SK-N-SH treated with all-trans-retinoic acid at 6 μM for 48 hours (cell line): ENCODE measurements at places on chromosomes 13 and 19.

DNA sequence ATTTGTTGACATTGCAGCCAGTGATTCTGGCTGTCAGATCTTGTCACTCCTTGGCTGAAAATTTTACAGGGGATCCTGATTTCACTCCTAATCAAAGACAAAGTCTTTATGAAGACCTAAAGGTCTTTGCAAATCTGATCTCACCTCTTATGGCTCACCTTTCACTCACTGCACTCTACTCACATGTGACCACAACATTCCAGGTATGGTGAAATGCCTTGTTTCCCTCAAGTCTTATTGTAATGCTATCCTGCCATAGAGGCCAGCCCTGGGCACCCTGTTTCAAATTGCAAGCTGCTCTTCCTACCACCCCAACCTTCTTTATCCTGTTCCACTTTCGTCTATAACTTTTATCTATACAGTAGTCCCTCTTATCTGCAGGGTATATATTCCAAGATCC is 200.1 kb downstream of the NDFIP2 start:
- ATAC-seq, result no peak

DNA sequence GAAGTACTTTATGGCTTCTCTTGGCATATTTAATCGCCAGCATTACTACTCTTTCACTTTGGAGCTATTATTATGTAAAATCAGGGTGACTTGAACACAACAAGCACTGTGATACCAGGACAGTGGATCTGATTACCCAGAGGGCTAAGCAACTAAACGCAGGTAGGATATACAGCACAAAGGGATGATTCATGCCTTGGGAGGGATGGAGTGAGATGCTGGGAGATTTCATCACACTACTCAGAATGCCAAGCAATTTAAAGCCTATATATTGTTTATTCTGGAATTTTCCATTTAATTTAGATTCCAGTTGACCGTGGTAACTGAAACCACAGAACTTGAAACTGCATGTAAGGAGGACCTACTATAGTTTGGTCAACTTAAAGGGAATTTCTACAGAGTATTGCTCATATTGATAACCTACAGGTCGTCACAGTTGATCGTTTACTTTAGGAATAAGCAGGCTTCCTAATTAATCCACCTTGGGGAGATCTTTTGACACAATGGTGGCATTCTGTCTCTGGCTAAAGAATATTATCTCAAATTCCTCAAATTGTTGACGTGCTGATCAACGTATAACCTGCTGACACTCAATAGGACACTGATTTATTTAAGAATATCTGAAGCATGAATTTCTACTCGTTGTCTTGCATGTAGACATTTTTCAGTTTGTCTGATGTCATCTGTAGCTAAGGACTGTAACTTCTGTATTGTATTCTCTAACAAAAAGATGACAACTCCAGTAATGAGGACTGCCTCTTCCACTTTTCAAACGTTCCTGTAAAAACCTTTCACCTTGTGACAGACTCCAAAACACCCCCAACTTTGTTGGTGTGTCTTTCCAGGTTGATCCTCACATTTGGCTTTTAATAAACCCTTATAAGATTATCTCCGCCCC is 254.2 kb downstream of the GPC5 start:
- no peak for ATAC-seq

GRCh38 chr19:57319869-57320179 is 448 bp upstream of the ZNF543 start:
- ATAC-seq, result peak; percentile 38

DNA sequence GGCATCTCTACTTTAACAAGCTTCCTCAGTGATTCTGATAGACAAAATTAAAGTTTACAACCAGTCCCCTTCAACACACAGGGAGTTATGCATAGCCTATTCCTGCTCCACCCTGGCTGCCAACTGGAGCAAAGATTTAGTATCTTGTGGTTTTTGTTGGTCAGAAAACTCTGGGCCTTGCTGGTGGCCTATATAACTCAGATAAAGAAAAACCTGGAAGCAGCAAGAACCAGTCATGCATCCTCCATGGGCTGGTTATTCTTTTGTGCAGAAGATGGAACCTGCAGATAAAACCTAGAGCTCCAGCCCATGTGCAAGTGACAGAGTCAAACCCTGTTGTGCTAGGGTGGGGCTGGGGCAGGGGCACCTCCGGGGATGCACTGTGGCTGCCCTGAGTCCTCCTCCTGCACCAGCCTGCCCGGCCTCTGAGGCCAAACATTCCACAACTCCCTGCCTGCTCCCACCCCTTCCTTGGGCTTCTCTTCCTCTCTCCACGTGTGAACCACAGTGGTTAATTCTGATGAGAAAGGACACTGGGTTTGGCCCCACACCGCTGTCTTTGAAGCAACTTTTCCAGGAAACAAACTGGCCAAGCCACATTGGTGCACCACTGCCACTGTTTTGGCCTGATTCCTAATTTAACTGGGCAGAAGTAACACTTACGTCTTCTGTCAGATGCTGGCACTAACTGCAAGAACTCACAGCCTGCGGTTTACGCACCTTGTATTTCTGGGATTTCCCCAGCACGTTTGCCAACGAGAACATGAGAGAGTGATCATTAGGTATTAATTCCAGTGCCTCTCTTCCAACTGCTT is 23.3 kb upstream of the GGACT start:
- no peak for ATAC-seq

DNA sequence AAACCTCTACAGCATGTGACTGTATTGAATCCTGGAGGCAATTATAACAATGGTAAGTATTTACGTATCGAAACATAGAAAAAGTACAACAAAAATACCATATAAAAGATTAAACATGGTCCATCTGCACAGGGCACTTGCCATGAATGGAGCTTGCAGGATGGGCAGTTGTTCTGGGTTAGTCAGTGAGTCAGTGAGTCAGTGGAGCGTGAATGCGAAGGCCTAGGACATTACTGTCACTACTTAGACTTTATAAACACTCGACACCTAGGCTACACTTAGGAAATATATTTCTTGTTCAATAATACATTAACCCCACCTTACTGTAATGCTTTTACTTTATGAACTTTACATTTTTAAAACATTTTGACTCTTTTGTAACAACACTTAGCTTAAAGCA is 35.6 kb upstream of the TMTC4 start:
- ATAC-seq, result no peak

GRCh38 chr13:21894091-21894490 is 223.2 kb downstream of the FGF9 start:
- ATAC-seq, result no peak

DNA sequence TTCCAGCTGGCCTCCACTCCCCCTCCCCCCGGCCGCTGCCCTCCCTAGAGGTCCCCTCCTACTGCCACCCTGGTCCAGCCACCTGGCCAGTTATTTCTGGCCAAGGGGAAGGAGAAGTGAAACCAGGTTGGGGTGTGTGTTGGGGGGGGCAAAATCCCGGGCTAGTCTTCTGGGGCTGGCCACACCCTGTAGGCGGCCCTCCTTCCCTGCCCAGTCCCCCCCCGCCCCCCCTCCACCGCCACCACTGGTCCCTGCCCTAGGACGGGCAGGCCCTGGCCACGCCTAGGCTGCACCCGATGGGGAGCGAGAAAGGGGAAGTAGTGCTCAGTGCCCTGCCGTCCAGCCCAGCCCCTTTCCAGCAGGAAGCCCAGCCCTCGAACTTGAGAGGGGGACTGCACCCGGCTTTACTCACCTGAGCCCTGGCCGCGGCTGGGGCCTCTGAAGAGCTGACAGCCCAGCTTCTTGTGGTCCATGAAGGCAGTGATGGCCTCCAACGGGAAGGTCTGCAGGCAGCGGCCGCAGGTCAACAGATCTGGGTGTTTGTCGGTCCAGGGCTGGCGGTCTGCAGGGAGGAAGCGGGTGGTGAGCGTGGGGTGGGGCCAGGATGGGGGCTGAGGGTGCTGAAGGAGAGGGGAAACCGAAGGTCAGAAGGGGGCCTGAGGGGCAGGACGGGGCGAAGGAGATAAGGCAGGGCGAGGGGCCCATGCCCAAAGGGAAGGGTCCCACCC is 813 bp downstream of the ZNF296 start:
- ATAC-seq, result no peak

DNA sequence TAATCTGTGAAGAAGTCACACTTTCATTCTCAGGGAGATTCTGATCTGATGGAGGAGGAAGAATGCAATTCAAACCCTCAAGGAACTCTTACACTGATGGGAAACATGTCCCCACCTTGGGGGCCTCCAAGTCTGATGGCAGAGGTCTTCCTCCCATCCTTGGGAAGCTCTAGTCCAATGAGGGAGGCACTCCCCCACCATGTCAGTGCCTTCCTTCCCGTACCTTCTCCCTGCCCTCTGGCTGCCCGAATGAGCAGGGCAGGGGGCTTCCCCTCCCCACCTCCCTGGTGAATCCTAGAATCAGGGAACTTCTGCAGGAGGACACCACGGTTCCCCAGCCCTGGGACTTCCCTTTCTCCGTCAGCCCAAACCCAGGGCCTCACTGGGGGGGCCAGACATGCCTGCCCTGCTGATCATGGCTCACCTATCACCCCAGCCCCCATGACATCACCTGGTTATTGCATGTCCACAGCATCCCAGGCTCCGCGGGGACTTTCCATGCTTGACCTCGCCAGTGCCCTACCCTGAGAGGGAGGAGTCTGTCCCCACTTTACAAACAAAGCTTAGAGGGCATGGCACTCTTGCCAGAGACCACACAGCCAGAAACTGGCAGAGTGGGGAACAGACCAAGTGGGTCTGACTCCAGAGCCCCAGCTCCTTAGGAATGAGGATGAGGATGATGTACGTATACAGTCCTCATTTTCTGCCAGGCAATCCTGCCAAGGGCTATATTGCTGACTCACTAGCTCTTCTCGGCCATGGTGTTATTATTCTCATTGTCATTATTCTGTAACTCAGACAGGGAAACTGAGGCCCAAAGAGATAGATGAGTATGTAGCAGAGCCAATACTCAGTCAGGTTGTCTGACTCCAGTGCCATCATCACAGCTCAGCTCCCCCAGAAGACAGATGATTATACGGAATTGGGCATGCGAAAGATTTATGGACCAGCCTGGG is 9.6 kb upstream of the BCL3 start:
- no peak for ATAC-seq

- ATAC-seq, result no peak
These were observed 8.8 kb upstream of the COX7A1 start for GRCh38 chr19:36160821-36161596.

- no peak for ATAC-seq
These were observed 13.6 kb downstream of the MEIOSIN start for GRCh38 chr19:45746866-45747265.

GRCh38 chr13:103716718-103717117 is 650.5 kb upstream of the SLC10A2 start:
- ATAC-seq, result no peak

GRCh38 chr19:10517361-10517759 is at the start of gene S1PR5:
S1PR5 (minus strand) TSS chr19:10517447; CDS start chr19:10515011, 2,436 bp downstream.
- ATAC-seq, result peak; percentile 66

DNA sequence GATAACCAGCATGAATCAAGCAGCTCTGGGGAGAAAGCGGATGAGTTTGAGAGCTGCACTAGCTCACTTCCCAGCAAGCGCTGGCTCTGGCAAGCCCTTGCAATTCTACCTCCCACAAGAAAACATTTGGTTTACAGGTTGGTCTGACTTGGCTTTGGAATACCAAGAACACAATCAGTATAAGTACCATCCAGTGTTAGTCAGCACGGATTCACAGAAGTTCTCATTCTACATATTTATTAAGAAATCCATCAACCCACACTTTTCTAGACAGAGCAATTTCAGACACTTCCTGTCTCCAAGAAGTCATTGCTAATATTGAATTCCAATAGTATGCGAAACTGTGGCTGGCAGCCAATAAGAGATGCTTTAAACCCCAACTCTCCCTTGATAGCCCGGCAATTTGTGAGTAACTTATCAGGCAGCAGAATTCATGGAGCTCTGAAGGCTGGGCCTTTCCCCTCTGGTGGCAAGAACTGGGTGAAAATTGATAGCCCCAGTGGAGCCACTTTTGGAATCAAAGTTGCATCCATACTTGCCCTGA is 59.4 kb upstream of the WASF3 start:
- ATAC-seq, result peak; percentile 76

DNA sequence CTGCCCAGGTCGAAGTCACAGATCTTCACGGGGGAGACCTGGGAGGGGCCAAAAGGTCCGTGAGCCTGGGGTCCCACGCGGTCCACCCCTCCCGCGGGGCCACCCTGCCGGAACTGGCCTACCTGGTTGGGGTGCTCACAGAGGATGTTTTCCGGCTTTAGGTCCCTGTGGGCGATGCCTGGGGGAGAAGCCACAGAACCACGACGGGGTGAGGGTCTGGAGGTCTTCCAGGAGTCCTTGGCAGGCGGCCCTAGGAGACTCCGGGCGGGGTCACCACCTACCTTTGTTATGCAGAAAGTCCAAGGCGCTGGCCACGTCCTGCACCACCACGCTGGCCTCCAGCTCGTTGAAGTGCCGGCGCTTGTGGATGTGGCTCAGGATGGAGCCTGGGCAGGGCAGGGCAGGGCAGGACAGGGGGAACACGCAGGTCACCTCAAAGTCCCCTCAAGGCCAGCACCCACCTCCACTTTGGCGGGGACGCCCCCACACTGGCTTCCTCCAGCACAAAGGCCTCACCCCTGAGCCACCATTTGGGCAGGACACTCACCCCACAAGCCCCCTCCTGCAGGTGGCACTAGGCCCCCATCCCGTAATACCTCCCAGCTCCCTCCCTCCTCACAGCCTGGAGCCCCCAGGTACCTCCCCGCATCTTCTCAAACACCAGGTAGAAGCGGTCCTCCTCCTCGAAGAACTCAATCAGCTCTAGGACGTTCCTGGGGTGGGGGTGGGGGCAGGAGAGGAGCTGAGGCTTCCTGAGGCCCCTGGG is 8.4 kb downstream of the MKNK2 start:
- peak; percentile 7; the same call in 2 of the 3 replicates for ATAC-seq

DNA sequence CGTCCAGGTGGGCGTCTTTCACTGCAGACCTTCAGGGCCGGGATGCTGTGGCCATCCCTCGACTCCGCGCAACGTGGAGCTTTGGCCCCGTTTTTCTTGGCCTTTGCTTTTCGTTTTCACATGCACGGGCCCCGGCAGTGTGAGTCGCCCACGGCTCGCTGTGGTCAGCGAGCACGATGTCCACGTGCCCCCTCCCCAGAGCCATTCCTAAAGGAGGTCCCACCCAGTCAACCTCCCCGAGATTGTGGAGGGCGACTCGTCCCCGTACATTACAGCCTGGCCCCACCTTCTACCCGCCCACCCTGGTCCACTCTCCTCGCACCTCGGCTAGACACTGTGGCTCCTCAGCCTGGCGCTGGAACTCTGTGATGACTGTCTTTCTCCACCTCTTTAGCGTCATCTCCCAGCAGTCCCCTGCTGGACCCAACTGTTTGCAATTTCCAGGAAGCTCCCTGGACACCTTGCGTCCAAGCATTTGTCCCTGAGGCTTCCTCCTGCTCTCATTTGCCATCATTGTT is 405 bp downstream of the ZNF446 start:
- peak; percentile 4 for ATAC-seq

GRCh38 chr19:43316591-43317319 is 36.7 kb upstream of the CD177 start:
- ATAC-seq, result peak; percentile 100

DNA sequence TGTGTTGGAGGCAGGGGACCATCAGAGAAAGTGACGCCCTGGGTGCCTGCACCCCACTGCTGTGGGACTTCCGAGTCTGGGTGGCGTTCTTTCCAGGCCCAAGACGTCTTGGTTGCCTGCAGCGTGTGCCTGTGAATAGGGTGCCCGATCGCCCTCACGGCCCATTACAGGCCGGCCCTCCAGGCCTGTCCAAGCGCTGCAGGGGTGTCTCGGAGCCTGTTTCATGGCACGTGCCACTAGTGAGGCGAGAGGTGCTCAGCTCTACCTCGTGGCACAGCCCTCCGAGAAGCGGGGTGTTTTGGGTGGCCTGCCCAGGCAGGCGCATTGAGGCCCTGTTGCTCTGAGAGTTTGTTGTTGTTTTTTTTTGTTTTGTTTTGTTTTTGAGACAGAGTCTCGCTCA is 30.1 kb downstream of the DOT1L start:
- ATAC-seq, result no peak
